ENCODE measurements at places on chromosomes 6 and 20. TPM values are rescaled to one million over a fixed set of nuclear protein-coding genes. Genes with fewer than 3 reads are reported as not detected.

The RAET1L gene
- not detected for total RNA-seq

GRCh38 chr20:13984211-13984610 lies 6.2 kb downstream of the SEL1L2 start:
- DNase-seq: no peak

DNA sequence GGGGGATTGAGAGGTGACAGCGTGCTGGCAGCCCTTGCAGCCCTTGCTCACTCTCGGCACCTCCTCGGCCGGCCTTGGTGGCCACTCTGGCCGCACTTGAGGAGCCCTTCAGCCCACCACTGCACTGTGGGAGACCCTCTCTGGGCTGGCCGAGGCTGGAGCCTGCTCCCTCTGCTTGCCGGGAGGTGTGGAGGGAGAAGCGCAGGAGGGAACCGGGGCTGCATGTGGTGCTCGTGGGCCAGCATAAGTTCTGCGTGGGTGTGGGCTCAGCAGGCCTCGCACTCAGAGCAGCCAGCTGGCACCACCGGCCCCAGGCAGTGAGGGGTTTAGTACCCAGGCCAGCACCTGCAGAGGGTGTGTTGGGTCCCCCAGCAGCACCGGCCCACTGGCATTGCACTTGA lies 912.2 kb upstream of the ADGRB3 start:
- no peak for DNase-seq

GRCh38 chr6:7912024-7912423 lies 1.4 kb upstream of the TXNDC5 start:
- DNase-seq: peak; percentile 30

- DNase-seq: peak; percentile 69
Measured at GRCh38 chr20:49893242-49894072, 21.9 kb downstream of the SPATA2 start.

- no peak for DNase-seq
Measured at GRCh38 chr6:87012035-87012434, 74.7 kb downstream of the HTR1E start.

DNA sequence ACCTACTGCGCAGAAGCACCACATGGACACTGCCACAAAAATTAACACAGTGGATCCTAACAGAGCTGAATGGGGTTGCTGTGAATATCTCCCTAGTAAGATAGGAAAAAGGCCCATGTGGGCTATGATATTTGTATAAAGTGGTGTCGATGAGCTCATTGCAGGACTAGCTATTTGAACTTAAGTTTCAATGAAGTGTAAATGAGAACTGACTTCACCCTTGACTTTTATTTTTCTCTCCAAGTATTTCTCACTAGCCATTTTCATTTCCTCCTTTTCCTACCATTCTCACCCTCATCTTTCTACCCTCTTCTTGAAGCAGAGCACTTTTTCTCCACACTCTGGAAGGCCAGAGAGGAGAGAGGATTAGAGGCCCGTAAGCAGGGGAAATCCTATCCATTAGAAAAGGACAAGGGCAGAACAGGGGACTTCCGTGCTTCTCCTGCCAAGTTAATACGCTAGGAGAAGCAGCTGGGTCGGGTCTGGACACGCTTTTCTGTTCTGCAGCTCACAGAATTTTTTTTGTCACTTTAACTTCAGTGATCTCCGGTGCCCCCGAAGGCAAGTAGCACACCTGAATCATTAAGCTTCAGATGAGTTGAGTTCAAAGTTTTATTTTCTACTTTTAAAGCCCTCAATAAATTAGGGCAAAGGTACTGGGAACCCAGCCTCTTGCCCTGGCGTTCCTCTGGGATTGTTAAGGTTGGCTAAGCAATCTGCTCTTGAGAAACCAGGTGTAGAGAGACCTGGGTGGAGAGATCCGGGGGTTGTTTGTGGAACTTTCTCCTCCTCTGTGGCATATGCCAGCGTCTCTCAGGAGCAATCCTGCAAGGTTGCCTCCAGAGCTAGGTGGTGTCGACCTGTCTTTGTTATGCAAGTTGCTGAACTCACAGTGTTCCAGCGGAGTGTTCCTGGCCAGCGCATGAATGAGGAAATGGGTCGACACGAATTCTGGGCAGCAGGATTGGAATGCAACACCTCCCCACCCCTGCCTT lies 56.2 kb upstream of the ARID1B start:
- no peak for DNase-seq

Measured in activated CD8-positive, alpha-beta memory T cell treated with anti-CD3 and anti-CD28 coated beads, Interleukin-2, amount 10 ng/mL, durations not matched to agents 7 days and 5 days (primary cell).